Chondrocyte (in vitro differentiated cells): ENCODE measurements at places on chromosomes 4 and X. TPM values are rescaled to one million over a fixed set of nuclear protein-coding genes. Genes with fewer than 3 reads are reported as not detected.

- peak overlapping the region; percentile 97 for H3K27ac ChIP-seq
- no peaks in the 10 kb centered on the region for H3K27me3 ChIP-seq
- DNase-seq, result peak; percentile 94
- peak overlapping the region; percentile 84 for H3K4me3 ChIP-seq
Observed at GRCh38 chr4:15001248-15001868, 923 bp upstream of the CPEB2 start.

DNA sequence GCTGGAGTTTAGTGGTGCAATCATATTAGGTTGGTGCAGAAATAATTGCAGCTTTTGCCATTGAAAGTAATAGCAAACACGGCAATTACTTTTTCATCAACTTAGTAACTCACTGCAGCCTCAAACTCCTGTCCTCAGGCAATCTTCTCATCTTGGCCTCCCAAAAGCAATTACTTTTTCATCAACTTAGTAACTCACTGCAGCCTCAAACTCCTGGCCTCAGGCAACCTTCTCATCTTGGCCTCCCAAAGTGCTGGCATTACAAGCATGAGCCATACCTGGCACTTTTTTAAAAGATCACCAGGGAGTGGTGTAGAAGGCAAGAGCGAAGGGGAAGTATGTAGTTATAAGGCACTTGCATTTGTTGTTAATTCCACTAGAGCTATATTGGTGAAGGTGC, 491.1 kb upstream of the ADGRL3 start:
- no peak for DNase-seq
- no peaks in the 10 kb centered on the region for H3K4me1 ChIP-seq
- H3K36me3 ChIP-seq, result no peaks in the 10 kb centered on the region
- H3K4me3 ChIP-seq, result no peak overlapping the region
- no peaks in the 10 kb centered on the region for H3K27me3 ChIP-seq

GRCh38 chr4:103050736-103051436, 25.7 kb downstream of the SLC9B2 start:
- H3K27ac ChIP-seq, result no peak overlapping the region
- H3K36me3 ChIP-seq, result peaks cover 4% of the 10 kb centered on the region
- no peaks in the 10 kb centered on the region for H3K27me3 ChIP-seq
- DNase-seq, result no peak
- no peaks in the 10 kb centered on the region for H3K4me1 ChIP-seq

GRCh38 chr4:169342906-169343564, 72.3 kb upstream of the SH3RF1 start:
- no peaks in the 10 kb centered on the region for H3K36me3 ChIP-seq
- no peak overlapping the region for H3K27ac ChIP-seq
- H3K27me3 ChIP-seq, result no peaks in the 10 kb centered on the region
- H3K4me3 ChIP-seq, result no peak overlapping the region

GRCh38 chr4:144450526-144450925, 195.4 kb upstream of the HHIP start:
- H3K4me1 ChIP-seq, result peaks cover 27% of the 10 kb centered on the region
- no peak overlapping the region for H3K4me3 ChIP-seq
- H3K27ac ChIP-seq, result no peak overlapping the region
- no peak for DNase-seq

DNA sequence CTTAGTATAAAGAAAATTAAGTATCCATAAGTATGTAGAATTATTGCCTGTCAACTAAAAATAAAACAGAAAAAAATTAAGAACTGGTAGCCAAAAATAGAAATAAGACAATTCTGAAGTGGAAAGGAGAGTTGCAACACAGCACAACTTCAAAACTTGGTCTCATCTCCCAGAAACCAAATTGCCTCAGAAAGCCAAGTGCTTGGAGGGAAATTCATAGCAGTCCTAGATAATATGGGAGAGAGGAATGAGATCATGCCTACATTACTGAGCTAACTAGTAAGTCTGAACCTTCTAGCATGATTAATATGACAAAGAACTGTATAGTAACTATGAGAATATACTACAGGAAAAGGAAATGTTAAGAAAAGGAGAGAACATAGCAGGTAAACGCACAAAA, 256.5 kb downstream of the LDB2 start:
- H3K27me3 ChIP-seq, result no peaks in the 10 kb centered on the region
- no peaks in the 10 kb centered on the region for H3K36me3 ChIP-seq
- H3K4me3 ChIP-seq, result no peak overlapping the region
- DNase-seq, result no peak
- no peaks in the 10 kb centered on the region for H3K4me1 ChIP-seq
- no peak overlapping the region for H3K27ac ChIP-seq

DNA sequence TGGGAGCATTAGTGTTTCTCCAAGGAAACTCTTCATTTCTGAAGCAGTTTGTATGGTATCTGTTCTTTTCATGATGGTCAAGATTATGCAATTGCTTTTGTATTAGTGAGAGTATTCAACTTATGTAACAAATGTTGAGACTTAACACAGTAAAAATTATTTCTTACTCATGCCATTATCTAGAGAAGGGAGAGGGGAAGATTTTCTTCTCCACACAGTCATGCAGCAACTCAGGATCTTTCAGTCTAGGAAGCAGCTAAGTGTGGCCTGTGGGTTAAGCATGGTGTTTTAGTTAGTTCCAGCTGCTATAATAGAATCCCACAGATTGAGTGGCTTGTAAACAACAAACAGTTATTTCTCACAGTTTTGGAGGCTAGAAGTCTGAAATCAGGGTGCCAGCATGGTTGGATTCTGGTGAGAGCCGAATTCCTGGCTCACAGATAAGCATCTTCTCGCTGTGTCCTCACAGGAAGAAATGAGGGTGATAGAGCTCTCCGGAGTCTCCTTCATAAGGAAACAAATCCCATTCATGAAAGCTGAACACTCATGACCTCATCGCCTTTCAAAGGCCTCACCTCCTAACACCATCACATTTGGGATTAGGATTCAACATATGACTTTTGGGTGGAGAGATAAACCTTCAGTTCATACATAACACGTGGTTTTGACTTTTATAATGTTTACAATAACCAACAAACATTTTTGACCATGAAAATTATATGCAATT, 101.2 kb downstream of the FRMPD4 start:
- no peaks in the 10 kb centered on the region for H3K4me1 ChIP-seq
- no peaks in the 10 kb centered on the region for H3K27me3 ChIP-seq
- H3K27ac ChIP-seq, result no peak overlapping the region
- DNase-seq, result no peak

GRCh38 chr4:40927074-40927473, 177.3 kb downstream of the NSUN7 start:
- H3K36me3 ChIP-seq, result peaks cover 6% of the 10 kb centered on the region
- peaks cover 27% of the 10 kb centered on the region for H3K4me1 ChIP-seq

GRCh38 chrX:45524296-45524695, 323.6 kb upstream of the DIPK2B start:
- H3K27ac ChIP-seq, result no peak overlapping the region
- H3K4me1 ChIP-seq, result peaks cover 6% of the 10 kb centered on the region
- no peak overlapping the region for H3K4me3 ChIP-seq
- H3K36me3 ChIP-seq, result no peaks in the 10 kb centered on the region
- H3K27me3 ChIP-seq, result no peaks in the 10 kb centered on the region
- DNase-seq, result no peak

DNA sequence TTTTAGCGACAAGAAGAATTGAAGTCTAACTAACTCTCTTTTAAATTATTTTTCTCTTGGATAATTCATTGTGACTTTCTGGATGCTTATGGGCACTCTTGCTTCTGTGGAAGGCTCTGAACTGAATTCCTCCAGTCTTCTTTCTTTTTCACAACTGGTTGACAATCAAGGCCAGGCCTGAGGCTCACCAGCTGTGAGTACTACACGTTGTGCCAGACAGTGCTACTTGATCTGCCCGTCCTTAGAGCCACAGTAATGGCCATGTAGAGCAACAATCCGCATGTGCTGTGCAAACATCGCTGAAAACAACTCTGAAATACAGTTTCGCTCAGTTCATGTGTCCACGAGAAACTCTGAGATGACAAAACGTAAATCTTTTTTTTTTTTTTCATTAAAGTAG, 1336.3 kb upstream of the AGA start:
- no peaks in the 10 kb centered on the region for H3K27me3 ChIP-seq
- no peak for DNase-seq
- no peaks in the 10 kb centered on the region for H3K36me3 ChIP-seq

DNA sequence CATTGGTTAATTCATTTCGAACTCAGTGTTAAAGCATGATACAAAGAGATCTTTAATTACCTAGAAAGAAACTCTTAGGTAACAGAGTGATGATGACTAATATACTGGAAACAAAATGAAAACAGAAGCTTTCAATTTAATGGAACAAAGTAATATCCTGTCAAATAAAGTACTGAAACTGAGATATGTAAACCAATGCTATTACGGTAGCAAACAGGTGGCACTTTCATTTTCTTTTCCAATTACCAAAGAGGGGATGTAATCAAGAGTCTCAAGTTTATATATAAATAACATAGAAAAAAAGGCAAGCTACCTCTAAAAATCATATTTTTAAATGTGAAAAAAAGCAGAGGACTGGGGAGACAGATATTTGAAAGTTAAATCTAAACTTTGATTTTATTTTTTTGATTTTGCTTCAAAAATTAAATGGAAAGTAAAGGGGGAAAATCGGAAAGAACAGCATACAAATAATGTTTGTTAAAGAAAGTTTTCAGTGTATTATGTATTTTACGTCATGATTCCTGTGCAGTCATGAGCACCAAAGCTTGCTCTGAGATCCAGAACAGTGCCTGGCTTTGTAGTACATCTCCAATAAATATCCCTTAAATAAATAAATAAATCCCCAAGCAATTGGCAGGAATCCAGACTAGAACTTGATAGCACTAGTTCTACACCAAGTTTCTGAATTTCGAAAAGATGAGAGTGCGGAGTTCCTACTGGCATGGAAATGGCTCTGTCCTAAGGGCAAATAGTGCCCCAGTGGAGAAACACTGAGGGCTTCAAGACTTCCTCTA, 25.0 kb upstream of the RAPGEF2 start:
- H3K27me3 ChIP-seq, result no peaks in the 10 kb centered on the region
- H3K27ac ChIP-seq, result no peak overlapping the region
- no peak overlapping the region for H3K4me3 ChIP-seq
- no peaks in the 10 kb centered on the region for H3K36me3 ChIP-seq
- peaks cover 7% of the 10 kb centered on the region for H3K4me1 ChIP-seq
- no peak for DNase-seq

GRCh38 chrX:97310373-97310772, 426.7 kb downstream of the RPA4 start:
- no peak overlapping the region for H3K4me3 ChIP-seq
- no peaks in the 10 kb centered on the region for H3K27me3 ChIP-seq
- no peak overlapping the region for H3K27ac ChIP-seq
- DNase-seq, result no peak
- peaks cover 11% of the 10 kb centered on the region for H3K4me1 ChIP-seq

DNA sequence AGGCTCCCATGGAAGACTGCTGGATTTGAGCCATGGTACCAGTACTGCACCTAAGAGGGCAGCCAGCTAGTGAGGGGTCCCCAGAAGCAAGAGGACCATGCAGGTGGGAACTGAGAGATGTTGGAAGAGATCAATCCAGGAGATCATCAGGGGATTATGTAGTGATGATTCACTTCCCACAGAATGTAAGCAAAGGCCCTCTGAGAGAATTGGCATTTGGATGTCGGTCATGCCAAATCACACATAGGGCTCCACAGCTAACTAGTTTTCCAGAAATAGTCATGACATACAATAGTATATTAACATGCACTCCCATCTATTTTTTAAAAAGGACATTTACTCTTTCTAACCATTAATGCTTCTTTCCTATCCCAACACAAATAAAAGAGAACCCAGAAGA, 112.5 kb downstream of the RASGEF1B start:
- no peak overlapping the region for H3K27ac ChIP-seq
- no peak for DNase-seq
- H3K27me3 ChIP-seq, result peaks cover 22% of the 10 kb centered on the region
- H3K36me3 ChIP-seq, result no peaks in the 10 kb centered on the region

- no peak for DNase-seq
- no peak overlapping the region for H3K27ac ChIP-seq
- no peaks in the 10 kb centered on the region for H3K4me1 ChIP-seq
- H3K4me3 ChIP-seq, result no peak overlapping the region
Observed at GRCh38 chr4:99628040-99628439, 29.6 kb downstream of the C4orf54 start.

DNA sequence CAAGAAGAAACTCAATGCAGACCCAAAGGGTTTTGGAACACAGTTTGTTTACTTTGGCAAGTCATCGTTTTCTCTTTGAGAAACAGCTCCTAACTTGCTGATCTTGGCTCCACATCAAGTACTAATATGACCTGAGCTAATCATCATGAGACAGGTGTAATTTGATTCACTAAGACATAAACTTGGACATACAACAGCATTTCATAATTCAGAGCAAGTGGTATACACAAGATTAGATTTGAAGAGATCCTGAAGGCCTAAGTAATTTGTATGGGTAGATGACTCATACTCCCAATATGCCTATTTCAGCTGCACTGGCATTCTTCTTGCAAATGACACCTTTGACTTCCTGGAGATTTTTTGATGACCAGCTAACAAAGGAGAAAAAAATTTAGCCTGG, 1521.7 kb downstream of the RPA4 start:
- no peaks in the 10 kb centered on the region for H3K27me3 ChIP-seq
- peaks cover 21% of the 10 kb centered on the region for H3K4me1 ChIP-seq
- H3K27ac ChIP-seq, result no peak overlapping the region
- DNase-seq, result no peak

GRCh38 chrX:23623797-23624196, 43.5 kb upstream of the PRDX4 start:
- no peak overlapping the region for H3K4me3 ChIP-seq
- DNase-seq, result no peak
- H3K27me3 ChIP-seq, result peaks cover 22% of the 10 kb centered on the region
- H3K27ac ChIP-seq, result no peak overlapping the region
- H3K36me3 ChIP-seq, result no peaks in the 10 kb centered on the region

- peaks cover 6% of the 10 kb centered on the region for H3K36me3 ChIP-seq
- peaks cover 56% of the 10 kb centered on the region for H3K4me1 ChIP-seq
- peak overlapping the region; percentile 77 for H3K27ac ChIP-seq
- DNase-seq, result no peak
Observed at GRCh38 chr4:5709207-5709575, 832 bp upstream of the EVC2 start.

The MAGEA2 gene
- not detected in 3 replicates for total RNA-seq

The FGF16 gene
- total RNA-seq, result not detected in 3 replicates

The OCRL gene
- 56.0 to 61.0 TPM (median 58.9 TPM) in 3 replicates for total RNA-seq

The STATH gene
- not detected in 3 replicates for total RNA-seq

The PCSK1N gene
- total RNA-seq, result 58.7 to 74.2 TPM (median 69.2 TPM) in 3 replicates

The CACNA1F gene
- total RNA-seq, result not detected in 3 replicates

The FAAH2 gene
- total RNA-seq, result 0.31 to 1.2 TPM (median 0.50 TPM) in 3 replicates

The KLHL34 gene
- not detected in 3 replicates for total RNA-seq
